ENCODE measurements at places on chromosomes 5 and 9.
A peak's percentile ranks its signal among the peaks of the same experiment; 100 is the strongest.

DNA sequence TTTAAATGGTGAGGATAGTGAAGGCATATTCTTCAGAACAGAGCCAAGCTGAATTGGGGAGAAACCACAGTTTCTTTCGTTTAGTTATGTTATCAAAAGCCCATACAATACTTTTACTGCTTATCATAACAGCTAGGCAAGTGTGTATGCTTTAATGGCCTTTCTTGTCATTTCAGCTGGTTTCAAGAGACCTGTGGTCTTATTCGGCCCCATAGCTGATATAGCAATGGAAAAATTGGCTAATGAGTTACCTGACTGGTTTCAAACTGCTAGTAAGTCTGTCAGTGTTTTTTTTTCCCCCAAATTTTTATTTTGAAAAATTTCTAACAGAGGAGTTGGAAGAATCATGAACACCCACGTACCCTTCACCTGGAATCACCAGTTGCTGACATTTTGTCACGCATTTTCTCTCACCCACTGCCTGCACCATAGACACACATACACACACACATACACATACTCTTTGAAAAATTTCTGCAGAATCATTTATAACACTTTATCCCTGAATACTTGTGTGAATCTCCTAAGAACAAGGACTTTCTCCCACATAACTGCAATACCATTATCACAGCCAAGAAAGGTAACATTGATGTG is 63.7 kb downstream of the TJP2 start:
- no peak for DNase-seq

GRCh38 chr9:2015581-2016407 is 647 bp downstream of the SMARCA2 start:
- DNase-seq: peak; percentile 55

- no peak for DNase-seq
Observed at GRCh38 chr9:95058795-95059386, 258.6 kb downstream of the FANCC start.

- no peak for DNase-seq
Observed at GRCh38 chr5:16975950-16976624, 40.0 kb upstream of the MYO10 start.

- DNase-seq: no peak
Observed at GRCh38 chr5:31362931-31363568, 168.8 kb downstream of the DROSHA start.

- DNase-seq: no peak
Observed at GRCh38 chr5:12865529-12865928, 961.3 kb upstream of the CTNND2 start.

DNA sequence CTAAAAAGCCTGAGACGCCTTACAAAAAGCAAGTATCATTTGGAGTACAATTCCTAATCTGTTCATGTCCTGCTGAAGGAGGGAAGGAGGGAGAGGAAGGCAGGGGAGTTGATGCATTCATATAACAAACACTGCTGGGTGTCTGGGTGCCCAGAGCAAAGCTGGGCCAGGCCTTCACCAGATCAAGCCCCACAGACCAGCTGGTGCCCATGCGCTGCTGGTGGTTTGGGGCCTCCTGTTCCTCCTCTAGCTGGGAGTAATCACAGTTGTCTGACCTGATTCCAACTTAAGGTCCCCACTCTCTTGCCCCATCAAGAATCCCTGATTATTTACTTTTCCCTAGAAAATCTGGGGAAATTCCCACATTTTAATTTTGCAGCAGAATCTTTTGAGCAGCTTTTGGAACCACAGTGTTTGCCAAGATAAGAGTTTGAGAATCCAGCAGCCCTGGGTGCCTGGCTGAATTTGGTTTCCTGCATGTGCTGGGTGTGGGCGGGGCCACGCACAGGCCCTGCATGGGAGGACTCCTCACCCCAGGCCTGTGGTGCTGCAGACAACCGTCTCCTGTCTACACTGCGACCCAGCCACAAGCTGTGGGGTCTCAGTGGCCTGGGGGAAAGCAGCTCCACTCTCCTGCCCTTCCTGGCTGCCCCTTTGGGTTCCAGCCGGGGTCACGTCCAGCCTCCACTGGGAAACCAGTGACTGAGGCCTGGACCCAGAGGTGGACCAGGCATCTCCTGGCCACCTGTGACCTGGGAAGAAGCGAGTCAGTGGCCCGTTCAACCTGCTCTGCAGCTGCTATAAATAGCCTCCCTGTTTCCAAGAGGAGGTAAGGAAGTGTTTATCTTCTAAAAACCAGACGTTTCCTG is 47.5 kb downstream of the NEURL1B start:
- peak; percentile 23 for DNase-seq

DNA sequence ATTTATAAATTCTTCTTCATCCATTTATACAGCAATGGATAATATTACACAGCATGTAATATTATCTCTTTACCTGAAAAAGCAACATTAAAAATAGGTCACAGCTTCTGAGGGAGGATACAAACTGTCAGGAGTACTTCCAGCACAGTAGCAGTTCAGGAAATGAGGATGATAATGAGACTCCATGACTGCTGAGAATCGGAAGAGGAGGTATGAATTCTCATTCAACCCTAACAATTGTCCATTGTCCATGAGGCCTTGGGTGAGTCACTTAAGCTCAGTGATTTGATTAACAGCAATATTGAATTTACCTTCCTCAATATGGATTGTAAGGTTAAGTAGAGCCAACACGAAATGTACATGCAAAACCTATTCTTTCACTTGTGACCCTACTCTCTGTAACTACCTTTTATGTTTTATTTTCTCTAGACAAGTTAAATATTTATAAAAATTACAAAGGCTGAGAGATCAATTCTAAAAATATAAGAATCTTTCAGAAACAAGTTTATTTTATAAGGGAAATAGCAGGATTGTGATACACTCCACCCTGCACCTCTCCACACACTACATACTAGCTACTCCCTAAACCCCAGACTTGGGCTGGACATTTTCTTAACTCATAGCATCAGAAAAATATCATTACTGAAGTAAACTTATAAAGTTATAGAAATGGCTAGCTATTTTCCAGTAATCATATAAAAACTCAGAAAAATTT is 159.1 kb upstream of the ACOT12 start:
- DNase-seq: no peak

DNA sequence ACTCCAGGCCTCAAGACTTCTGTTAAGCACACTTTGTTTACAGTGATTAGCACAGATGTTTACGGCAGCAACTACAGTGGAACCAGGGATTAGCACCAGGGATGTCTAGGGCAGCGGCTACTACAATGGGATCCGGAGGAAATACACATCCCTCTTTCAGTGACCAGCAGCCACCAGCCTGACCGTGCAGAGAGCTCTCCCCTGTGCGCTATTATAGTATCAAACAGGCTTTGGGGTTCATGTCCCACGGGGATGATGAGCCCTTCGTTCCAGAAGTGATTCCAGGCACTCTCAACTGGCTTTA is 21.5 kb downstream of the GFPT2 start:
- no peak for DNase-seq

DNA sequence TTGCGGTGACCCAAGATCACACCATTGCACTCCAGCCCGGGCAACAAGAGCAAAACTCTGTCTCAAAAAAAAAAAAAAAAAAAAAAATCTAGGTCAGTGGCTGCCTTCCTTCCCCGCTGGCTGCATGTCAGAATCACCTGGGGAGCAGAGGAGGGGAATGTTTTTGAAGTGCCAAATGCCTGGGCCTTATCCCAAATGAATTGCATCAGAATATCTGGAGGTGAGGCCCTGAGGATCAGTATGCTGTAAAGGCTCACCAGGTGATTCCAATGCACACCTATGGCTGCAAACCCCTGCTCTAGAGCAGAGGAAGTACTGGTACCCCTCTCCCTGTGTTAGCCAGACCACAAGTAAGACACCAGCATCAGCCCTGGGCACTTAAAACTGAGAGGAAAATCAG is 44.7 kb upstream of the GABRP start:
- DNase-seq: no peak

GRCh38 chr9:130104491-130105193 is 50.9 kb downstream of the GPR107 start:
- DNase-seq: no peak

- DNase-seq: no peak
Observed at GRCh38 chr9:135581636-135582426, 20.3 kb downstream of the PAEP start.

GRCh38 chr9:109258481-109259302 is 62.2 kb downstream of the EPB41L4B start:
- no peak for DNase-seq

GRCh38 chr5:39547553-39548154 is 122.9 kb upstream of the DAB2 start:
- peak; percentile 16 for DNase-seq

DNA sequence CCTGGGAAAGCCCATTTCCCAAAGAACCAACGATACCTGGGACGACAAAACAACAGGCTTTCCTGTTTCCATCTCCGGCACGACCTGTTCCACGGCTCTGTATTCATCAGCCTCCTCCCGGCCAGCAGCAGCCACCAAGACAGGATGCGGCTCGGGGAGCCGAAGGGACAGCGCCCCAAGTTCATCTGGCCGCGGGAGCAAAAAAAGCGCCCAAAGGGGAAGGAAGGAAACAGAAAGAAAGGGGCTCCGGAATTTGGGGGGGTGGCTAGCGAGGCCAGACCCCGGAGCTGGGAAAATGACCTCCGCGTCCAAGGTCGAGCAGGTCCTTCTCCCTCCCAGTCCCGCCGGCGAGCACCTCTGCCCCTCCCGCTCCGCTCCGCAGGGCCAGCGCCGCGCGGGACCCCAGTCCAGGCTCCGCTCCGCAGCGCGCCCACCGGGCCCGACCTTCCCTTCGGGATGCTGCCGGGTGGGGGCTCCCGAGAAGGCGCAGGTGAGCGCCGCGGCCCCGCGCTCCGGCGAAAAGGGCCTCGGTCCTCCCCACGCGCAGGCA is 608 bp downstream of the ELOVL7 start:
- no peak for DNase-seq

DNA sequence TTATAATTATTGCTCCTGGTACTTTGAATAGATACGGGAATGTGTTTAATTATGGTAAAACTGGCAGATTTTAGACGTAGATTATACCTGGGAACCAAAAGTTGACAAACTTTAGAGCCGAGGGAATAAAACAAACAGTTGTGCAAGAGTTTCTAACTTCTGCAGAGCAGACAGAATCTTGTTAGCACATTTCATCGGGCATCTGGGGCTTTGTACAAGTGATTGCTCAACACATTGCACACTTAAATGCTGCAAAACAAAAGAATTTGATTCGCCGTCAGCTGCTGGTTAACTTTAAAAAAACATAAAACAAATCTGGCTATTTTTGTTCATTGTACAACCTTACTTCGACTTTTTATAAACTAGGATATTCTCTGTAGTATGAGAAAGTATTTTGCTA is 398.1 kb downstream of the MAN2A1 start:
- DNase-seq: no peak

DNA sequence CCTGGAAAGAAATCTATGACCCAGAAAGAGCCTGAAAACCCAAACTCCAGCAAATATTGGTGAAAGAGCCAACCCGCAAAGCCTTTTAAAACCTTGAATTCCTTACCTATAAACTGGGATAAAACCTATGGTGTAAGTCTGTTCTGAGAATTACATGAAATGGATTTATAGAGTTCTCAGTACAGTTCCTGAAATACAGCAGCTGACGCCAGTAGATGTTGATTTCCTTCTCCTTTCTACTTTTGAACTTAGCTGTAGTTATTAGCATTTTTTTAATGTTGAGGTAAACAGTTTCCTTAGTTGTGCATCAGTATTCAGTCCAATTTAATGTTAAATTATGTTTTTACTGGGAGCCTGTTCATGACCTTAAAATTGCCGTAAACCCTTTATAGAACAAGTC is 3.7 kb downstream of the SPIN1 start:
- DNase-seq: no peak

DNA sequence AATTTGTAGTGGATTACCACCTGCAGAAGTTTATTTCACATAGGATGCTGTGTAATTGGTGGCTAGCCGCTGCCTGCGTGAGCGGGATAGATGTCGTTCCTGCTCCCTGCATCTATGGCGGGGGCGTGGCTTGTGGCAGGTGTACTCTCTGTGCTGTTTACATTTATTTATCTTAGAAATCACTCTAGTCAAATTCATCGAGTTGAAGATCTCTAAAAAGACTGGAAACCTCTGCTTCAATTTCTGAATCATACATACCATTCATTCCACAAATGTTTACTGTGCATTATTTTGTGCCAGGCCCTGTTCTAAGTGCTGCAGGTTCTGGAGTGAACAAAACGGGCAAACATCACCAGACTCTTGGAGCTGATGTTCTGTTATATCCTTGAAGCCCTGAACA is 11.9 kb downstream of the ROPN1L start:
- no peak for DNase-seq

- no peak for DNase-seq
Observed at GRCh38 chr5:15752663-15753285, 252.8 kb downstream of the FBXL7 start.

- DNase-seq: no peak
Observed at GRCh38 chr5:59430066-59430685, 463.4 kb downstream of the PDE4D start.

DNA sequence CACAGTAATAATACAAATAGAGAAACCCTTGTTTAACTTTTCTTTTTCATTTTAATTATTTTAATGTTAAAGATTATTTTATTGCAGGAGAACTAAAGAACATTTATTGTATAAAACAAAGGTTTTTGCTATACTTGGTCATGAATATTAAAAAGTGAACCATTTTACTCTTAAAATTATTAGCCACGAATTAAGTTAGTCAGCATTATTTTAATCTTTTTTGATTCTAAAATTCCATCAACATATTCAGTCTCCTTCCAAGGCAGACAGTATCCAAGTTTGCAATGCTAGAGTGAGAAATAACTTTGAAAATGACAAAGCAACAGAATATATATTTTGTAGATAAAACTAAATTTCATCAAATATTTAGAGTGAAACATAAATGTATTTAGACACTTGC is 110.7 kb upstream of the CDH18 start:
- no peak for DNase-seq

- DNase-seq: no peak
Observed at GRCh38 chr9:38443597-38443996, 19.3 kb upstream of the IGFBPL1 start.
